ENCODE measurements at places on chromosomes 4 and X.

- no peak for DNase-seq
Measured at GRCh38 chr4:8760561-8760960, 111.1 kb downstream of the HMX1 start.

DNA sequence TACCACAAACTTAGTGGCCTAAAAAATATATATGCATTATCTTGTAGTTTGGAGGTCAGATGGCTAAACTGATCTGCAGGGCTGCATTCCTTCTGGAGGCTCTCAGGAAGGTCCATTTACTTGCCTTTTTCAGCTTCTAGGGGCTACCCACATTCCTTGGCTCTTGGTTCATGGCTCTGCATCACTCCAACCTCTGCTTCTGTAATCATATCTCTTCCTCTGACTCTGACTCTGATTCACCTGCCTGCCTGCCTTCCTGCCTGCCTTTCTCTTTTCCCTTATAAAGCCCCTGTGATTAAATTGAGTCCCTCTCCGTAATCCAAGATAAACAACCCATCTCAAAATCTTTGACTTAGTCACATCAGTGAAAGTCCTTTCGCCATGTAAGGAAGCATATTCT, 25.0 kb upstream of the FRMPD4 start:
- no peak for DNase-seq

DNA sequence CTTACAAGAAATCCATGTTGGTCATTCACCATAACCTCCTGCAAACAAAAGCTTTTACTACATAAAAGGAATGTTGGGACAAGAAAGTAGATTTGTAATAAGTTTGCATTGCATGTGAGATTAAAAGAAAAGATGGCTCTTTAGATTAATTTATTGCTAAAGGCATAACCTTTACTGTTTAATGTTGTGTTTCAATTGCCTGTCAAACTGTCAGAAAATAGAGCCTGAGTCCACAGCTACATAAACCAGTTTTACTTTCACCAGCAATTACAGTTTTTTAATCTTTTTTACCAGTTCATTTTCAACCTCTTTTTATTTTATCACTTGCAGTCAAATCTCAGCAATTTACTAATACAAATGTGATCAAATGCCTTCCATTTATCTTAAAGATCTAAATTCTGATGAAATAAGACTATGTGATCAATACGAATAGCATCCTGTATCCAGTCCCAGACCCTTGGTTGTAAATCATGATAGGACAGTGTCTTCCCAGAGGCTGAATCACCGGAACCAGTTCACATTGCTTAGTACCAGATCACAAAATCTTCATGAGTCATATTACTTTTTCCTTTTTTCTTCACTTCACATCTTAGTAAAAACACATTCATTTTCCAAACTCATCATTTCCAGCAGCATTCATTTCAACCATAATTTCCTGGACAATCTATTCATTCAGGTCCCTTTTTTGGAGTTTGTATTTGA, 95.4 kb upstream of the FRG1 start:
- DNase-seq, result no peak

DNA sequence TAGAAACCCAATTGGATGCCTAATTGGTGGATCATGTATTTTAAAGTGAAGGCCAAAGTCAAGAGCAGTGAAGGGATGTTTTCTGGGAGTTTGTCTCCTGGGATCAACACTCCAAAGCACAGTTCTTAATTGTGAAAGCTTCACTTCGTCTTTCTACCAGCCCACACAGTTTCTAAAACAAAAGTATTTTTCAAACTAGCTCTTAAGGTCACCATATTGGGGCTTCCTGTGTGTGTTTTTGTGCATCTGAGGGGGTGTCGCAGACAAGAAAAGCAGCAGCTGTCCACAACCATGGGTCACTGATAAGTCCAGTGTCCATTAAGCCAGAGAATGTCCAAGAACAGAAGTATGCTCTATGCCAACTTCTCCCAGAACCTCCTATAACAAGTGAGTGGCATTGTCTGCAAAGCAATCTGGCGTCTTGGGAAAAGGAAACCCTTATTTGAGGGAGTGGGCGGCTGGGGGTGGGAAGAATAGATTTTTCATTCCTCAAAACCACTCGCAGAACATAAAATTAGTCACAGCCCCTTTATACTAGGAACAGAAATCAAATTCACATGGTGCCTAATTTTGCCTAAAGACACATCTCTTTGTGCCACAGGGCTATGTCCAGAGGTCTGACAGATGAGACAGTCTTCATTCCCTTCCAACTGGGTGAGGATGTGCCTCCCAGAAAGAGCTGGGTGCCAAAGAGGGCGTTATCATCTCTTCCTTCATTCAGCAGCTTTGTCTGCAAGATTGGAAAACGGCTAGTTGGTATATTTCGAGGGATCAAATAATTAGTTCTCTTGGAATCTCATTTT, 610.4 kb downstream of the BCOR start:
- DNase-seq, result no peak

- no peak for DNase-seq
Measured at GRCh38 chrX:154738011-154738738, 12.7 kb downstream of the GAB3 start.

DNA sequence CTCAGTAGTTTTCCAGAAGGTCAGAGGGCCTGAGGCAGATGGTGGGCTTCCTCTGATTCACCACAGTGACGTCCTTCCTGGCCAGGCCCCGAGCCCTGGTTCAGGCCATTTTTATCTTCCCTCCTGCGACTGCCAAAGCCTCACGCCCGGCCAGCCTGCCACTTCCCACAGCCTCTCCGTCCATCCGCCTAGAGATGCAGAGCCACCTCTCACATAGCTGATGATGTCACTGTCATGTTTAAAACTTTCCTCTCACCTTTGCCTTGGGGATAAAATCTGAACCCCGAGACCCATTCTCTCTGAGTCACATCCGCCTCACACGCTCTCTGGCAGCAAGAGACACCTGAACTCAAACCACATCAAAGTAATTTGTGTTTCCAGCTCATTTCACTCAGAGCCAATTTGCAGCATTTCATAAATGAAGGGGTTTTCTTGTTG, 175.3 kb downstream of the QDPR start:
- no peak for DNase-seq

DNA sequence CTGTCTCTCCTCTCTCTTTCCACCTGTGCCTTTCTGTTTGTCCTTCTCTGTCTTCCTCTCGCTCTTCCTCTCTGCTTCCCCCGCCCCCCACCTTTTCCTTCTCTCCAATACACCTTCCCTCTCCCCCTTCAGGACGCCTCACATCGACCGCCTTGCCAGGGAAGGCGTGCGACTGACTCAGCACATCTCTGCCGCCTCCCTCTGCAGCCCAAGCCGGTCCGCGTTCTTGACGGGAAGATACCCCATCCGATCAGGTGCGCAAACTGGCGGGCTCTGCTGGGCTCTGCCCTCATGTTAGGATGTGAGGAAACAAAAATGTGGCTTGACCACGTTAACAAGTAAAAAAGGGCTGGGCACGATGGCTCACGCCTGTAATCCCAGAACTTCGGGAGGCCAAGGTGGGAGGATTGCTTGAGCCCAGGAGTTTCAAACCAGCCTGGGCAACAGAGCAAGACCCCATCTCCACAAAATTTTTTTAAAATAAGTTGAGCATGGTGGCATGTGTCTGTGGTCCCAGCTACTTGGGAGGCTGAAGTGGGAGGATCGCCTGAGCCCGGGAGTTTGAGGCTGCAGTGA, 35.2 kb downstream of the ARSF start:
- no peak for DNase-seq

DNA sequence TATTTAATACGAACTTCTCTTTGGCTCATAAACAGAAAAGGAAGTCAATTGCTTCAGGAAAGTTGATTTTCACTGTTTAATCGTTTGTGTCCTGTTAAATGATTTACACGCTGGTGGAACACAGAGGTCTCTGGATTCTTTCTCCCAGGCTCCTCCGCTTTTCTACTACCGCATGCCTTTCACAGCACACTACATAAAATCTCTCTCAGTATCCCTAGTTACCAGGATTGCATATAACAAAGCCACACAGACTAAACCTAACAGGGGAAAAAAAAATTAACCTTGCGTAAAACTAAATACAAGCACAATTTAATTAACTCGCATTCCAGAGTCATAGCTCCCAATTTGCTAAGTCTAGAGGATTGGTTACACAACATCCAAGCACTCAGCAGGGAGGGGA, 133.9 kb downstream of the CORIN start:
- peak; percentile 38 for DNase-seq
